ELR (cell line): ENCODE measurements at places on chromosomes 1 and 21.

GRCh38 chr1:93846206-93846991 lies 32.6 kb downstream of the DNTTIP2 start:
- peak; percentile 90 for DNase-seq

GRCh38 chr1:175901076-175901836 lies 157.9 kb upstream of the TNR start:
- DNase-seq: no peak

- DNase-seq: no peak
Observed at GRCh38 chr1:89834083-89834704, 13.4 kb downstream of the LRRC8D start.

DNA sequence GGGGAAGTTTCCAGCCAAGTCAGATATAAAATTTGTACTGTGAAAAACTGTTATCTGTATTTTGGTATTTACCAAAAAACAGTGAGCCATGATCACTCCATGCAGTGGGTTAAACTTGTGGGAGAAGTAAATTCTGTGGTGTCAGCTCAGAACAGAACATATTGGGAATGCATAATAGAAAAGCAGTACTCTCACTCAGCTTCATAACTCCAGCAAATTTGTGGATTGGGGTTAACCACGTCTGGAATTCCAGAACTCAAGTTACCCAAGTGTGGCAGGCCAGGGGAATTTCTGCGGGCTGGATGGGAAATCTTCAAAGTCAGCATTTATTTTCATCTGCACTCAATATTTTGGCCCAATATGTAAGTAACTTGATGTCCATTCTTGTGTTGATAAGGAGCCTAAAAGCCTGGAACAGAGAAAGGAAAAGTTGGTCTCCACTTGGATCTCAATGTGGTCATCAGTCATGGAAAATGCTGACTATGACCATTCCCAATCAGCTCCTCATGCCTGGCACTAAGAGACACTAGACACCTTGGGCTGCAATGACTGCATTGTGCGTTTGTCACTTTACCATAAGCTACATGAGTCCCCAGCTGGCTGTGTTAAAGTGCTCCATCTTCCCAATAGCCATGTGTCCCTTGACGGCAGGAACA lies 39.1 kb upstream of the ENAH start:
- DNase-seq: peak; percentile 43

GRCh38 chr1:46130121-46130520 lies 2.3 kb downstream of the PIK3R3 start:
- DNase-seq: no peak

GRCh38 chr1:98797506-98797905 lies 136.0 kb downstream of the SNX7 start:
- no peak for DNase-seq

GRCh38 chr1:44926311-44926781 lies 60.0 kb downstream of the EIF2B3 start:
- DNase-seq: peak; percentile 40

- peak; percentile 62 for DNase-seq
Observed at GRCh38 chr1:116850436-116850835, 59.3 kb upstream of the PTGFRN start.

- peak; percentile 88 for DNase-seq
Observed at GRCh38 chr1:221712198-221712684, 29.6 kb downstream of the DUSP10 start.

DNA sequence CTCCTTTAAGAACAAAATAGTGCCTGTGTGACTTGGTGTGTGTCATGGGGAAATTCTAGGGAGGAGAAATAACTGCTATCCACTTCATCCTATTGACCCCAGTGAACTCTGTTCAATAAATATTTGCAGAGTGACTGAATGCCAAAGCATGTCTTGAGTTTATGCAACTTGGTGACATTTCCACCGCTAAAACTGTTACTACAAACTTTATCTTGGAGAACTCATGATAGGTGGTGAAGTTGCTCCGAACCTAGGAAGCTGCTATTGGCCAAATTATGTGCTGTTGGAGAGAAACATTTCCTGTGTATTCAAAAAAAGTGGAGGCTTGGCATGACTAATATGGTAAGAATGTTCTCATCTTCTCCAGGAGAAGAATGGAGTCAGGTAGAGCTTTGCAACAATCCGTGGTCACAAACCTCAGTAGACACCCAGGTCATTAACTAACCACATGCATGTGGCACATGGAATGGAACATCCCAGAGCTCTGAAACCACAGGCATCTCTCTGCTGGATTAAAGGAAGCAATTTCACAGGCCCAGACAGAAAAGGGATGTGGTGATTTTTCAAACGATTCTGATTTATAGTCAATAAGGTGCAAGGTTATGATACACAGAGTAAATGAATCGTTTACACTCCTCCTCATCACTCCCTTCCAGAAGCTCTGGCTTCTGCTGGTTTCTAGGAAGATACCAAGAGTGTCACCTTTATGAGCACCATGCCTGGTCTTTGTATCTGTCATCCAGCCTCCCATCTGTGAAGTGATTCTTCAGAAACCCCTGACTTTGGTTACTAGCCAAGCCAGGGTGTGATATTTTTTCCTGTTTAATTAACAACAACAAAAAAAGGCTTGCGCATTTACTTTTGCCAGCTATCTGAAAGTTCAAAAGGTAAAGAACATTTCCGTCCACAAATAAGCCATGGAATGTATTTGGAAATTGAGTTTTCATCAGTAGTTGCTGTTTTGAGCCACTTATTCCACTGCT lies 361.1 kb downstream of the TGFB2 start:
- peak; percentile 98 for DNase-seq

DNA sequence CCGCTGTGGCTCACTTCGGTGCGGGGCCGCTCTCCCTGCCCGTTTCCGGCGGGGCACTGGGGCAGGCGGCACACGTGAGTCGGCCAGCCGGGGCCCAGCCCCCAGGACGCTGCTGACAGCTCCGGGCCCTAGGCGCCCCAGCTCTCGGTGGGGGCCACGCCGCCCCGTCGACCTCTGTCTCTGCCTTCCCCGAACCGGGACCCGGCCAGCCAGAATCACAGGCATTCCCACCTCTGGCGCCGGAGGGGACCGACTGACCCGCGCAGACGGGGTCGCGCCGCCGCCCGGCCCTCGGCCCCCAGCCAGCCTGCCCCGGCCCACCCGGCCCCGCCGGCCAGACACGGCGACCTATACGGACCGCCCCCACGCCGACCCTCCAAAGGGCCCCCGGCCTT lies 755 bp downstream of the SCMH1 start:
- peak; percentile 74 for DNase-seq

- no peak for DNase-seq
Observed at GRCh38 chr1:111596499-111596898, 23.1 kb upstream of the RAP1A start.

GRCh38 chr1:233459968-233460367 lies 132.4 kb downstream of the MAP3K21 start:
- DNase-seq: no peak

GRCh38 chr1:91850708-91851107 lies 35.2 kb downstream of the TGFBR3 start:
- DNase-seq: no peak

- DNase-seq: peak; percentile 63
Observed at GRCh38 chr1:206608108-206608698, 4.1 kb downstream of the EIF2D start.

- DNase-seq: no peak
Observed at GRCh38 chr1:50490640-50491039, 67.4 kb upstream of the DMRTA2 start.

GRCh38 chr1:205521686-205522085 lies 17.2 kb downstream of the CDK18 start:
- DNase-seq: no peak

DNA sequence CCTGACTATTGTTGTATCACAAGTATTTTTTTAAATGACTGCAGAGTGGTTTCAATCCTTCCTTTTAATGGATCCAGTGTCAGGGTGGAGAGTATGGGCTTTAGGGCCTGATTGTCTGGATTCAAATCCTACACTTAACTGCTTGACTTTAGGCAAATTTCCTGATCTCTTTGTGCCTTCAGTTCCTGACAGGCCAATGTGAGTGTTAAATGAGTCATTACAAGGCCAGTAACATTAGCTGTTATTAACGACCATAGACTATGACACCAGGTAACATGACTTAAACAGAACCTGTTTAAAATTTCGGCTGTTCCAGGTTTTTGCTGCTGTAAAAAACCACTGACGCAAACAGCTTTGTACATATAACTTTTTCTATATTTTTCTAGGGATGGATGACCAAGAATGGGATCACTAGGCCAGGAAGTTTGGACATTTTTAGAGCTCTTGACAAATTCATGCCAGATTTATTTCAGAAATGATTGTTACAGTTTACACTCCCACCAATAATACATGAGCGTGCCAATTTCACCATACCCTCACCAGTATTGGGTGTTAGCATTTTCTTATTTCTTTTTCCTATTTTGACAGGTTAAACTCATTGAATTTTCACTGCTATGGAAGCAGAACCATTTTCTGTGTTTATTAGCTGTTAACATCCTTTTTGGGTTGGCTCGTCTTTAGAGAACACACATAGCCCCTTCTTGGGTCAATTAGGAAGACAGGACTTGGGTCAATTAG lies 11.3 kb downstream of the ZNF362 start:
- peak; percentile 11 for DNase-seq

DNA sequence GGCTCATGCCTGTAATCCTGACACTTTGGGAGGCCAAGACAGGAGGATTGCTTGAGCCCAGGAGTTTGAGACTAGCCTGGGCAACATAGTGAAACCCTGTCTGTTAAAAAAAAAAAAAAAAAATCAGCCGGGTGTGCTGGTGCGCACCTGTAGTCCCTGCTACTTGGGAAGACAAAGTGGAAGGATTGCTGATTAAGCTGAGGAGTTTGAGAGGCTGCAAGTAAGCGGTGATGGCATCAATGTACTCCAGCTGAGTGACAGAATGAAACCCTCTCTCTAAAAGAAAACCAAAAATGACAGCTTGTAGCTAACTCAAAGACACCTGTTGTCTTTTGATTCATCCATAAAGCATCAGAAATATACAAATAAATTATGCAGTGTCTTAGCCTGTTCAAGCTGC lies 31.8 kb downstream of the SIPA1L2 start:
- DNase-seq: no peak

GRCh38 chr1:54124906-54125305 lies 27.9 kb downstream of the CDCP2 start:
- no peak for DNase-seq

- peak; percentile 99 for DNase-seq
Observed at GRCh38 chr1:156659988-156660751, 17.0 kb downstream of the NES start.

DNA sequence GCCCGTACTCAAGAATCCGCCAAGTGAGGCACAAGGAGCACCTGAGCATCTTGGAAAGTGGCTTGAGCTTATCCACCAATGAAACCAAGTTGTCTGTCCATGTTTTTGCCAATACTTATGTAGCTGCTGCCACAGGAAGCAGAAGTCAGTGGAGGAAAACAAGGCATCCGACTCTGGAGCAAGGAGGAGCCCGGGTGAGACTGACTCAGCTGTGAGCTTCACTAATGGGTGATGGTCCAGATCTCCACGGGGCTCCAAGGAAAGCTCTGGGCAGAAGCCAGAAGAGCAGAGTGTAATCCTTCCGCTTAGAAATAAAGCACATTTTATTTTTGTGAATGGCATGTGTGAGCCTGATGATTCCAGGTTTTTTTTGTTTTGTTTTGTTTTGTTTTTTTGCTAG lies 12.3 kb upstream of the SSR2 start:
- no peak for DNase-seq

DNA sequence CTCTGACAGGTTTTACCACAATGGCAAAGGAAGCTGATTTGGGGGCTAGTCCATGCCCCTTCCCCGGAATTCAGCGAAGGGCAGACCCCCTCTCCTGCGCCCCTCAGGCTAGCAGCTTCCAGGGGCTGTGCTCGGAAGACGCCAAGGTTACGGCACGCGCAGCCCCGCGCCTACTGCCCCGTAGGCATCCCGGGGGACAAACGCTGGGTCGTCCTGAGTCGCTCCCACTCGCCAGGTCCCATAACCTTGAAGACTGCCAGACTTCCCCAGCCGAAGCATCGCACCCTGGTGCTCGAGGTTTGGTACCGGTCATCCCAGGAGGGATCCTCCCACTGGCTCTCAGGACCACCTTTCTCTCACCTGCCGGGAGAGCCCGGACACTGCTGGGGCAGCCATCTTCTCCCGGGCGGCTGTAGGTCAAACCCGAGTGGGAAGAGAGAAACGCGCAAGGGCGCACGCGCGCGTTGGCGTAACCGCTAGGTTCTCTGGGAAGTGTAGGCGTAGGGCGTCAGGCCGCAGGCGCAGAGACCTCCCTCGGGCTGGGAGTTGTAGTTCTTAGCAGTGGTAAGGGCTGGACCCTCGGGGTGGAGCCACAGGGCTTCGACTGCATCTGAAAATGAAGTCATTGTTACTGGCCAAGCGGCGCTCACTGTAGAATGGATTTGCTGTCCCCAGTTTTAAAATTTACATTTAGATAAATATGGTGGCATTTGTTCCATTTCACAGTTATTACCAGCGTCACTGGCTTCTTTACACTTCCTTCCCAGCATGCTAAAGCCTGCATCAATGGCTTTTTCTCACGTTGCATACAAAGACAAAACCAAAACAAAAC lies at the start of gene ATP5PO:
Gene ATP5PO (minus strand): TSS at position 437 of the 832 bp plus-strand sequence. CDS start 41 bp downstream, at position 396.
- DNase-seq: peak; percentile 98

- peak; percentile 69 for DNase-seq
Observed at GRCh38 chr1:41811051-41811795, 107.5 kb downstream of the HIVEP3 start.

- DNase-seq: no peak
Observed at GRCh38 chr1:183589874-183590243, 400 bp downstream of the NCF2 start.

DNA sequence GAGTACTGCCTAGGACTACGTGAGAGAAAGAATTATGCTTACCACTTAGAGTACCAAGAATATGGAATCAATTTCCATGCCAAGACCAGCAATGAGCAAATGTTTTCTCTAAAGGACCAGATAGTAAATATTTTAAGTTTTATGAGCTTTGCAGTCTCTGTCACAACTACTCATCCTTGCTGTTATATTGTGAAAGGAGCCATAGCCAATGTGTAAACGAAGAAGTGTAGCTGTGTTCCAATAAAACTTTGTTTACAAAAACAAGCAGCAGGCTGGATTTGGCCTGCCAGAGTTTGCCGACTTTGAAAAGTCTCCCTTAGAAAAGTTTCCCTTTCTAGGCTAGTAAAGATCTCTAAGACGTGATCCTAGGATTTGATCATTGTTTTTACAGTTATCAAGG lies 128.8 kb downstream of the PDE4B start:
- no peak for DNase-seq

DNA sequence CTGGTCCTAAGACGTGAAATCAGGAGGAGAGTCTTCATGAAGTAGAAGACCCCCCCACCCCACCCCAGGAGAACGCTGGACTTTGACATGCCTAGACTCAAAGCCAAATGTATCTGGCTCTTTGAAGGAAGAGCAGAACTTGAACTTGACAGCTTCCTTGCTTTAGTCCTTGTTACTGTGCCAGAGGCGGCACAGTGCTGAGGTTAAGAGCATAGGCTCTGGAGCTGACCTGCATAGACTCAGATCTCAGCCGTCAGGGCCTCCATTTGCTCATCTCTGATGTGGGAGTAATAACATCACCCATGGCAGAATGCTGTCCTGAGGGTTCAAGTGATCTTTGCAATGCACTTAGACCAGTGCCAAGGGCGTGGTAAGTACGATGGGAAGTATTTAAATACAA lies 39.0 kb downstream of the COL6A1 start:
- DNase-seq: no peak

GRCh38 chr1:150150133-150151021 lies 661 bp downstream of the PLEKHO1 start:
- DNase-seq: peak; percentile 60
